ENCODE measurements at places on chromosomes 4 and X.
A peak's percentile ranks its signal among the peaks of the same experiment; 100 is the strongest.

DNA sequence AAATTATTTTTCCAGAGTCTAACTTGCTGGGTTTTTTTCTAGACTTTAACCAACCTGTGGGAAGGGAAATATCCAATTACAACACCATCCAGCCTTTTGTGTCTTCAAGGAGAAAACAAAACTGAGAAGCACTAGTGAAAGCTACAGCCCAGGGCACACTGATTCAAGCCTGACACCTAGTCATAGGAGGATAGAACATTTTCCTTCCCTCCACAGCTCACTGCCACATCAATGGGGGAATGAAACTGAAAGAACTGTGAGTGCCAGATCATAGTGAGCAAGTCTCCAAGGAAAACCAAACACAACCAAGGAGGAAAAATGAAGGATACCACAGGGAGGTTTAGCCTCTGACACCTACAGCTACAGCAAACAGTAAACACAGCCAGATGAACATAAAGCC lies 43.3 kb upstream of the MAGEA8 start:
- DNase-seq: peak; percentile 8

GRCh38 chr4:2299794-2300193 lies 37.9 kb upstream of the MXD4 start:
- no peak for DNase-seq

DNA sequence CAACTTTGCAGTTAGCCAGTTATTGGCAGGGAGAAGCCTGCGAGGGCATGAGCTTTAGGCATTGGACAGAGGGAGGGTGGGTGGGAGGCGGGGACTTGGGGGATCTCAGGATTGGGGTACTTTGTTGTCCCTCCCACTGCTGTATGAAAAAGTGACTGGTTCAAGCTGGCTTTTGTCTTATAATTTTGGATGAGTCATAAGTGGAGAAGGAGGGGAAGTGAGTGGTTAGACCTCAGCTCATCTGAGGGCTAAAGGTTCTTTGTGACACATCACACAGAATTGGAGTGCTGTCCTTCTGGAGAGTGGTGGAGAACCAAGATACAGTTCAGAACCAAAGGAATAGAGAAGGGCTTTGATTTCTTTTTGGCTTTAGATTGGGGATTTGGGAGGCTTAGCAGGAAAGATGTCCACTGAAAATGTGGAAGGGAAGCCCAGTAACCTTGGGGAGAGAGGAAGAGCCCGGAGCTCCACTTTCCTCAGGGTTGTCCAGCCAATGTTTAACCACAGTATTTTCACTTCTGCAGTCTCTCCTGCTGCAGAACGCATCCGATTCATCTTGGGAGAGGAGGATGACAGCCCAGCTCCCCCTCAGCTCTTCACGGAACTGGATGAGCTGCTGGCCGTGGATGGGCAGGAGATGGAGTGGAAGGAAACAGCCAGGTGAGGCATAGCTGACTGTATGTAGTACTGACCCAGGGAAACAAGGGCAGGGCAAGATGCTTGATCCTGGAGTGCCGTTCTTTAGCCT lies at the start of gene SLC4A4:
SLC4A4 (plus strand) TSS at position 175 of the 748 bp plus-strand sequence.
- peak; percentile 43 for DNase-seq

GRCh38 chr4:28082686-28083390 lies 1222.2 kb downstream of the STIM2 start:
- no peak for DNase-seq

Data from GM18507 (cell line).